T-helper 22 cell (primary cell): ENCODE measurements at places on chromosomes 12 and 14.

DNA sequence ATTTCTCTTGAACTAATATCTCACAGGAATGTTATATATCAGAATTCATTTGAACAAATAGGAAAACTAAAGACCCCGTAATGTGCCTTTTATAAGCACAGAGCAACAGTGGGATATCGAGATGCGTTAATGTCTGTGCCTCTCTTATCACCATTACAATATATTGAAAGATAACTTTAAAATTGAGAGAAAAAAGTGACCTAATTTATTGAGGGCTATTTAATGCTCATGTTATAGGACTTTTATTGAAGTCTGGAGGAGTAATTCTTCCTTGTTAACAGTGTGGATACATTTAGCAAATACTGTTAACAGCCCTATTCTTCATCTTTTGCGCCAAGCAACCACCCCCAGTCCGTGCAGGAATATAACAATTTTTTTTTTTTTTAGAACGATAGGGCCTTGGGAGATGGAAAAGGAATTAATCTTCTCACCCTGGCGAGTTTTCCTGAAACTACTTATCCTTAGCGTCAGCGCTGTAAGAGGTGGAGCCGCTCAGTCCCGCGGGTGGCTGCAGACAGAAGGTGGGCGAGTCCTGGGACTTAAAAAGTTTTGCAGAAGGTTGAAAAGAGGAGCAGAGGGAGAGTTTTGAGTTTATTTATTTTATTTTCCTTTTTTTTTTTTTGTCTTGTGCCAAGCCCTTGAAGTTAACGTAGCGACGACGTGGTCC, 11.0 kb downstream of the FOXG1 start:
- no peak for DNase-seq

- DNase-seq: no peak
Measured at GRCh38 chr12:20196767-20197166, 171.6 kb upstream of the PDE3A start.

GRCh38 chr12:91613223-91613779, 430.7 kb upstream of the DCN start:
- DNase-seq: no peak

GRCh38 chr14:100103250-100104005, 38.2 kb downstream of the EVL start:
- DNase-seq: no peak

DNA sequence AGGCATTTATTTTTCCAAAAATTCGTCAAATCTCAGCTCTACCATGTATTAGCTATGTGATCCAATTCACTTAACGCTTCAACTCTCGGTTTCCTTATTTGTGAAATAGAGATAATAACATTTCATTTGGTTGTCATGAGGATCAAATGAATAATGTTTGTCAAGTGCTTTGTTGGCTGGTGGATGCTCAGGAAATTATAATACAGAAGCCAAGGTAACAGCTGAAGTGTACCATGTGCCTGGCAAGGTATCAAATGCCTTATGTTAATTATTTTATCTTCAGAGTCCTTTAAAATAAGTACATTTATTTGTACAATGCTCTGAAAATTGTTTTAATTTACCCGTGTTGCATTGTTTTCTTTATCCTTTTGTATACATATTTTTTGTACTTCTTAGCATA, 6.1 kb upstream of the PRKCH start:
- no peak for DNase-seq

GRCh38 chr14:68819260-68819691, 26.4 kb upstream of the ZFP36L1 start:
- no peak for DNase-seq

GRCh38 chr12:25994901-25995625, 36.6 kb downstream of the RASSF8 start:
- no peak for DNase-seq

DNA sequence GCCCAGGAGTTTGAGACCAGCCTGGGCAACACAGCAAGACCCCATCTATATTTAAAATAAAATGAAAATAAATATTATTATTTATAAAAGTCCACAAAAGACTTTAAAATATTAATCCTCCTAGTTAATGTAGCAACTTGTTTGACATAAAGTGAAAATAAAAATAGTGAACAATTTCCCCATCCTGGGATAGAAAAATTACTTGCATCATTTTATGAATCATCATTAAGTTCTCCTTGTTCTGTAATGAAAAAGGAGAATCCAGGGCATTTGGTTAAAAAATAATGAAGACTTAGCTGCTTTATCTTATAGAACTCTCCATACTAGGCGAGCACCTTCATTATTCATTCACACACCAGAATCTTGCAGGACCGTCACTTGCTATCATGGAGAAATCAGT, 66.1 kb downstream of the ELK3 start:
- DNase-seq: no peak
